Daoy (cell line): ENCODE measurements at places on chromosomes 12 and 14. TPM values are rescaled to one million over a fixed set of nuclear protein-coding genes. Genes with fewer than 3 reads are reported as not detected.

GLIPR1L1 gene
- not detected in 2 replicates for total RNA-seq

HOXC10 gene
- total RNA-seq, result 5.3 and 18.7 TPM in 2 replicates

RASAL1 gene
- total RNA-seq, result 0.06 TPM in 1 of 2 replicates, not detected in the other

CCDC197 gene
- not detected in 2 replicates for total RNA-seq

EP400 gene
- 3.5 and 4.2 TPM in 2 replicates for total RNA-seq

GPR84 gene
- not detected in 2 replicates for total RNA-seq

FLRT2 gene
- 0.03 and 0.86 TPM in 2 replicates for total RNA-seq

DNA sequence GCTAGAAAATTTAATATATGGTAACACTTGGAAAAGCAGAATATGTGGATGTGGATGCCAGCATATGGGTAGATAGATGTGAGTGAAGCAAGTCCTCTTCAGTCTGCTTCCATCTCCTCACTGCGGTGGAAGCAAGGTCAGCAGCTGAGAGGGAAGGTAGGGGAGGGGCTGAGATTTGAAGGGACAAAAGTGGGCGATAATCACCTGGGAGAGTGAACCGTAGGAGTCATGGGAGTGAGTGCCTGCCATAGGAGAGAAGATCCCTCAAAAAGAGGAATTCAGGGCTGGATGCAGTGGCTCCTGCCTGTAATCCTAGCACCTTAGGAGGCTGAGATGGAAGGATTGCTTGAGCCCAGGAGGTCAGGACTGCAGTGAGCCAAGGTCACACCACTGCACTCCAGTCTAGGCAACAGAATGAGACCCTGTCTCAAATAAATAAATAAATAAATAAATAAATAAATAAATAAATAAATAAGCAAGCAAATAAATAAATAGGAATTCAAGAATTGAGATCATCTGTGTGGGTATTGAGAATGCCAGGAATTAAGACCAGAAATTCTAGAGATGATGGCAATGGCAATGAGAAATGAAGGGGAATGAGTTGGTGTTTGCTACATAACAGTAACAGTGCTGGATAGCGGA is 123.4 kb downstream of the BICD1 start:
- no peak for DNase-seq

DNA sequence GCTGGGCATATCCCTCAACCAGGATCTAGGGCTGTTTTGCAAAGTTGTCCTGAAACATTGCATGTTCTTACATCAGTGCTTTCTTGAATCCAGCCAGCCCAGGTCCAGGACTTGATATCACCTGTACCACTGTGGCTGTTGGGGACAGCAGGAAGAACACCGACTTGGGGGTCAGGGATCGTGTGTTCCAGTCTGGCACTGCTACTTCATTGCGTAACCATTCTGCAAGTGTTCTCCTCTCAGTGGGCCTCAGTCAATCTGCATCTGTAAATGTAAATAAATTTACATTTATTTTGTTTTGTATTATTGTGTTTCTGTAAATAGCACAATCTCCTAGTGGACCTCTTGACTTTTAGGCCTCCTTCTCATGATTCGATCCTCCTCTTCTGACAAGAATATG is 167.3 kb downstream of the SUDS3 start:
- DNase-seq, result no peak

DNA sequence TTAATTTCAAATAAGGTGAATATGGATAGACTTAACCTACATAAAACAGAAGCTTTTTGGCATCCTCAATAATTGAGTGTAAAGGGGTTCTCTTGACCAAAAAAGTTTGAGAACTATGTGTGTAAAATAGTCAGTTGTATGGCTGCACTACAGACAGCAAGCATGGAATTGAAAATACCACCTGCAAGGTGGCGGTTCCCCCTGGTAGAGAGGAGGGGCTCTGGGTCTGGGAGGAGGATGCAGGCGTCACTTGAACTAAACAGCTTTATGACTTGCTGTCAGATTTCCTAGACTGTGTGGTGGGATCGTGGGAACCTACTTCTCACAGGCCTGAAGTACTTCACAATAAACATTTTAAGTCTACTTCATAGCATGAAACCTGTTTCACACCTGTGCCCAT is 6.3 kb downstream of the EVL start:
- no peak for DNase-seq

DNA sequence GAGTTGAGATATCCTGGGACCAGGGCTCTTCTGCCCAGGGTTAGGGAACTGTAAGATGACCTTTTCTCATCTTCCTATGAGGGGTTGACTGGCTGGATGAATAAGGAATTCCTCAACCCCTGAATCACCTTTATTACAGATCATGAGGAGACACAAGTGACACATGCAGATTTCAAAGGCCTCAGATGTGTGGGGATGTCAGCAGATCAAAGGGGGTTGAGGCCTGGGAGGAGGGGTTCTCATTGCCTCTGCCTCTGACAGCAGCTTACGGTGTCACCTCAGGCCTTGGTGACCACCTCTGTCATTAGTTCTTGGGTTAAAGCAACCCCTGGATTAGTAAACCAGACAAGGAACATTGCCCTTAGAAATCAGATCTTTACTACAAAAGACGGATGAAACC is 2.1 kb upstream of the KRT72 start:
- no peak for DNase-seq

DNA sequence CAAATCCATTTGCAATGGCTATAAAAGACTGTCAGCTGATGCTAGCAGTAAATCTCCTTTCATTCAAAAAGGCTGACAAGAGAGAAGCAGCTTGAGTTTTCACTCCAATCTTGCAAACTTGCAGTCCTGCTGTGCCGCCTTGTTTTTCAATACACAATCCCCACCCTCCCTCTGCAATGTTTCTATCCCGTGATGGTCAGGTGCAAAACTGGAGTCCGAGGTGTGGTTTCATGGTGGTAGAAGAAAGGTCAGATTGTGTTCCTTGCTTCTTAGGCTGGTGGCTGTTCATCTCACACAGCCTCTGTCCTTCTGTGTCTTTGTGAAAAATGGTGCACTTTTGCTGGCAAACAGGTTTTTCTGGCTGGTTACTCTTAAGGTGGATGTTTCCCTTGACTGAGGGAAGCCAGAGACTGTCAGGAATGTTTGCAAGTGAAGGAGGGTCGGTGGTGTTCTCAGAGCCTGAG is 27.7 kb upstream of the TBX3 start:
- DNase-seq, result no peak

GRCh38 chr12:88310666-88311065 is 168.6 kb downstream of the TMTC3 start:
- no peak for DNase-seq

DNA sequence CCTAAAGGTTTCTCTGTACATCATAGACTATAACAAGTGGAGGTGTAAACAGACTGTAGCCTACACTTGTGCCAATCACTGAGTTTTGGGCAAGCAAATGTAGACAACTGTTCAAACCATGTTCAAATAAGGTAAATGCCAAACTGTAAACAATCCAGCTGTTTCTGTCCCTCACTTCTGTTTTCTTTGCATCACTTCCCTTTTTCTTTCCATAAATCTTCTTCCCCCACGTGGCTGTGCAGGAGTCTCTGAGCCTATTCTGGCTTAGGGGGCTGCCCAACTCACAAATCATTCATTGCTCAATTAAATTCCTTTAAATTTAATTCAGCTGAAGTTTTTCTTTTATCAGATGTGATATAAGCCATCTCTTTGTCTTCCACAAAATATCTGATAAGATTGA is 65.1 kb upstream of the CPM start:
- no peak for DNase-seq

DNA sequence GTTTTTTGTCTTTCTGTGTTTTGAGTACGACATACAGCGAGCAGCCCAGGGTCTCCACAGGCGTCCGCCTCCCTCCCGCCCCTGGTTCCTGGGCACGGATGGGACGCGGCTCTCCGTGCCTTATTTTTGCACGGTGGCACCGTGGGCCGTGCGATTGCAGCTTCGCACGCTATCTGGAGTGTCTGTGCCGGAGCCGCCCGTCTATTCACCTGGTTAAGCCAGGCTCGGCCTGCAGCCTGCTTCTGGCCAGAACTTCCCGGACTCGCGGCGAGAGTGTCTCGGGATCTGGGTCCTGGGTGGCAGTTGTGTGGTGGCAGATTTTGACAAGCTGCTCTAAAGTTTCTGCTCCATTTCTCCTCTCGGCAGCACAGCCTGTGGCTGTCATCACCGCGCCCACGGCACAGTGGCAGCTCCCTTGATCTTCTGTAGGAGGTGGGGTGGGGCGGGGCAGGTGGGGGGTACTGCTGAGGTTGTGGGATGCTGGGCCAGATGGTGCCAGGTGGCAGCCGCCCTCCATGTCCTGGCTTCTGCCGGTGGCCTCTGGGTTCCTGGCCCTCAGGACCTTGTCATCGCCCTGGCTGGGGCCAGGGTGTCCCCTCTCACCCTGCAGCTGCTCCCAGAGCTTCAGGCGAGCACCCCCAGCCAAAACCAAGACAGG is 2.9 kb downstream of the MMP17 start:
- DNase-seq, result peak; percentile 62

- no peak for DNase-seq
These were observed 24.8 kb downstream of the CLSTN3 start for GRCh38 chr12:7154901-7155470.

DNA sequence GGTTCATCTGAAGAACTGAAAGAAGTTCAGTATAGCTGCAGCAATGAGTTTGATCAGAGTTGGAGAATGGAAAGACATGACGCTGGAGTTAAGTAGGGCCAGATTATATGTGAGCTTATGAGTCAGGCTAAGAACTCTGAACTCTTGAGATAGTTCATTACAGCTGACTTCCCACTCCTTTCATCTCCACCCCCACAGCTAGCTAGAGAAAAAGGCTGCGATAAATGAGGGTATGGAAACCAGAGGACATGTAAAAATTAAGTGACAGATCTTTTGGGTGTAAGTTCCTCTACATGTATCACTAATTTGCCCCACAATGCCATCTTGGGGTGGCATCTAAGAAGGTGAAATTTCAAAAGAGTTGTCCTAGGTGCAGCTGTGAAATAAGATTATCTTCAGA is 28.6 kb downstream of the PYM1 start:
- no peak for DNase-seq

GRCh38 chr12:19084547-19084946 is 45.0 kb upstream of the PLEKHA5 start:
- no peak for DNase-seq

DNA sequence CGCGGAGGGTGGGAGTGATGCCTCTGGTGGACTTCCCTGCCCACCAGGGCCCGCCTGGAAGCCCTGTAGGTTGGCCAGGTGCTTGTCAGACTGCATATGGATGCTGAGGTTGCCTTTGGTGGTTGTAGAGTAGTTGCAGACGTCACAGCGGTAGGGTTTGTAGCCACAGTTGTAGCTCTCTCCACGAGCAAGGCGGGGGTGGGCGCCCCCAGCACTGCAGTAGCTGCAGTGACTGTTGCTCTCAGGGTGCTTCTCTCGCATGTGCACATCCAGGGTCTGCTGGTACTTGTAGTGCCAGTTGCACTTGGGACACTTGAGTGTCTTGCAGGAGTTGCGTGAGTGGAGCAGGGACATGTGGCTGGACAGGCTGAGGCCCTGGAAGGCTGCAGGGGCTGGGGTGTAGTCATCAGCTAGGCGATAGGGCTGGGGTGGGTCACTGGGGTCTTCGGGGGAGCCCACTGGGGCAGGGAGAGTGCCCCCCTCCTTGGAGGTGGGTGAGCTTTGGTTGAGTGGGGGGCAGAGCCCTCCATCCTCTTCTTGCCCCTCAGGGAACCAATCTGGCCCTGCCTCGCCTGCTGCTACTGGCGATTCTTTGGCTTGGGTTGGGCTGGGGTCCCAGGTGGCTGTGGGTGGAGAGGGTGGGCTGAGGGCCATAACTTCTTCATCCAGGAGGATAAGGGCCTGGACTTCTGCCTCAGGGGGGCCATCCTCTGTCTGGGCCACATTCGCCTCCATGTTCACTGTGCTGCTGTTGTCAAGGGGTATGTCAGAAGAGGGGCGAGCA is 17.7 kb downstream of the ZFHX2 start:
- no peak for DNase-seq

- no peak for DNase-seq
These were observed 594 bp upstream of the CLEC14A start for GRCh38 chr14:38256533-38256840.

DNA sequence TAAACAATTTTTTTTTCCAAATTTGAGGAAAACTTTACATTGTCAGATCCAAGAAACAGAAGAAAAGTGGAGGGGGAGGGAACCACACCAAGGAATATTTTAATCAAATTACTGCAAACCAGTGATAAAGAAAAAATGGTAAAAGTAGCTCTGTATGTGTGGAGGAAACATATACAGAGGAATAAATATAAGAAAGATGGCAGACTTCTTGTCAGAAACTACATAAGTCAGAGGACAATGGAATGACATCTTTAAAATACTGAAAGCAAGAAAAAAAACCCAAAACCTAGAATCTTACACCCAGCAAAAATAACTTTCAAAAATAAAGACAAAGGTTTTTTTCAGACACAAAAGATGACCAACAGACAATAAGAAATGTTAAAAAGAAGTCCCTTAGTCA is 10.2 kb upstream of the LLPH start:
- no peak for DNase-seq

GRCh38 chr14:94396628-94397225 is 8.3 kb upstream of the SERPINA1 start:
- DNase-seq, result no peak

GRCh38 chr14:22884076-22884737 is 1.2 kb downstream of the REM2 start:
- no peak for DNase-seq

DNA sequence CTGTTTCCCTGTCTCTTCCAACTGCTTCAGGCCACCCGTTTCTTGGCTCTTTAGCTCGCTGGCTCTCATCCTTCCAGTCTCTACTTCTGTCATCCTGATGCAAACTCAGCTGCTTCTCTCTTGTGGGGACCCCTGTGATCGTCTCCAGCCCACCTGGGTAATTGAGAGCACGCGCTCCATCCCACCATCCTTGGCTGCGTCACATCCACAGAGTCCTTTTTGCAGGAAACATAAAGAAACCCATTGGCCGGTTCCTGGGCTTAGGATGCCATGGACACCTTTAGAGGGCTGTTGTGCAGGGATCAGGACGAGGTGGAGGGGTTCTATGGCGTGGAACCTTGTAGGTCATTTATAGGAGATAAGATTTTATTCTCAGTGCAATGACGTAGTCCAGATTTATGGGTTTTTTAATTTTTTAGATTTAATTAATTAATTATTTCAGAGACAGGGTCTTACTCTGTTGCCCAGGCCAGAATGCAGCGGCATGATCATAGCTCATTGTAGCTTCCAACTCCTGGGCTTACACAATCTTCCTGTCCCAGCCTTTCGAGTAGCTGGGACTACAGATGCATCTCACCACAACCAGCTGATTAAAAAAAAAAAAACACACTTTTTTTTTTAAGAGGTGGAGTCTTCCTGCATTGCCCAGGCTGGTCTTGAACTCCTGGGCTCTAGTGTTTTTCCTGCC is 82.6 kb downstream of the CCDC92 start:
- no peak for DNase-seq

GRCh38 chr14:65373671-65374039 is 38.9 kb upstream of the FUT8 start:
- no peak for DNase-seq

DNA sequence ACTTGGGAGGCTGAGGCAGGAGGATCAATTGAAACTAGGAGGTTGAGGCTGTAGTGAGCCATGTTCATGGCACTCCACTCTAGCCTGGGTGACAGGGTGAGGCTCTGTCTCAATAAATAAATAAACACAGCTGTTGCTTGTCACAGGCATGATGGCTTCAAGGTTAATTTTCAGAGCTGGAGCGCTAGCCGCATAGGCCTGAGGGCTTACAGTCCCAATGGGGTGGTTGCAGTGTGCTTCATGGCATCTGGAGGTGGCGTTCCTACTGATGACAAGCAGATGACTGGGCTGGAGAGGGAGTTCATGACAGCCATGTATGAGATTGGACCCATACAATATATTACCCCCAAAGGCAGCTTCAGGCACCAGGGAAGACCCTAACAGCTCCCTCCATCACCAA is 1.6 kb upstream of the FMNL3 start:
- DNase-seq, result no peak
